ENCODE measurements at places on chromosomes 5 and 9.

DNA sequence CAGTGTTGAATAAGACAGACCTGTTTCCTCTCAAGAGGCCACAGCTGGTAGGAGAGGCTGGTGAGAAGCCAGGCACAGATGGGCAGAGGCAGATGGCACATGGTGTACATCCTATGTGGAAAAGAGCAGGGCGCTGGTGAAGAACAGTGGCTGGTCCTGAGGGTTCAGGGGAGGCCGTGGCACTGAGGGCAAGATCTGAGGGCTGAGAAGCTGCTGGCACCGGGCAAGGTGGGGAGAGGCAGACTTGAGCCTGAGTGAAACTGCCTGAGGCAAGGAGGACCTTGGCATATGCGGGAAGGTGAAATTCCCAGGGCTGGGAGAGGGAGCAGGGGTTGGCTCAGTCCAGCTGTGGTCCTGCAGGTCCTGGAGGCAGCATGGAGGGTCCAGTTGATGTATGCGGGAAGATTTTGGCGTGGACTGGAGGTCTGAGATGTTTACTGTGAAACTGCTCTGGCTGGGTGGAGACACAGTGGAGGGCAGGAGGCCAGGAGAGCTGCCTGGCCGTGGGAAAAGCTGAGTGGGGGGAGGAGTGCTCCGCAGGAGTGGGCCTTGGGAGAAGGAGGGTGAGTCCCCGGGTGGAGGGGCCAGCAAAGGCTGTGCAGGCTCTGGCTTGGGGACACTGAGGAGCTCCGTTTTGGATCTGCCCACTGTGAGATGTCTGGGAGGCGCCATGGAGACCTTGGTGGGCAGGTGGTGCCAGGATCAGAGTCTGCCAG is 2.6 kb downstream of the MAN1B1 start:
- DNase-seq, result no peak

DNA sequence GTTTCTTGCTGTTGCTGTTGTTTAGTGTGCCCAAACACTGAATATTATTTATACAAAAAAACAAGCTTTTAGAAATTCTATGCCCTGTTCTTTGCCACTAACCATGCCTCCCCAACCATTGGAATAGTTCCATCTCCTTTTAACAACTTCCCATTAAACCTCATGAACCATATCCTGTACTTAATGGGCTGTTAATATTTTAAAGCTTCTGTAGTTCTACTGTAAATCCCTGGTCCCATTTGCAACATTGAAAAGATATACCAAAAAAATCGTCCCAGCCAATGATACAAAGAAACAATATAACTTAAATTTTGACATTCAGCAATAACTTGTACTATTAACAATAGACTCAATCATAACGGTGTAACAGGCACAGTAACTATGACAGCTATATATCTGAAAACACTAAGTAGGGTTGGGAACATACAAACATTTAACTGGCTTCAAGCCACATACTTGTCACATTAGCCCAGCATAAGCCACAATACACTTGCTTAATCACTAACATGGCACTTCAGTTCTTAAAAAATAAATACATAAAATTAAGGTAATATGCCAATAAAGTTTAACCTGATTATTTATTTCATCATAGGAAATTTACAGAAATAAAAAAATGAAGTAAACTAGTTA is 86.1 kb downstream of the ADAMTS6 start:
- DNase-seq, result peak; percentile 10

DNA sequence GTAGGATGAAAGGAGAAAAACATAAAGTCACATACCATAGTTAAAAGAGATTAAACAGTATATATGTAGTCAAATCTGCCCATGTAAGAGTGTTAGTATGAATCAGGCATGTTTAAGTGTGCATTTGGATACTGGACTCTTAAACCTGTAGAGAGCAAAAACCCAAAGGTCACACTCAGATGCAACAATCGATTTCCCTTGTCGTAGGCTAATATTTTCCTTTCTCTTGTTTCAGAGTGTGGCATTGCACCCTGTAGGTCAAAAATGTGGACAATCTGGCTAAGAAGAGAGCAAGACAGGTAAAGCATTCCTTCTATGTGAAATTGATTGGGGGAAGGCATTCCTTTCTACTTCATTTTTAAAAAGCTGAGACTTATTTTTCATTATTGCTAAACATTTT is 8.9 kb downstream of the JAKMIP2 start:
- DNase-seq, result no peak

DNA sequence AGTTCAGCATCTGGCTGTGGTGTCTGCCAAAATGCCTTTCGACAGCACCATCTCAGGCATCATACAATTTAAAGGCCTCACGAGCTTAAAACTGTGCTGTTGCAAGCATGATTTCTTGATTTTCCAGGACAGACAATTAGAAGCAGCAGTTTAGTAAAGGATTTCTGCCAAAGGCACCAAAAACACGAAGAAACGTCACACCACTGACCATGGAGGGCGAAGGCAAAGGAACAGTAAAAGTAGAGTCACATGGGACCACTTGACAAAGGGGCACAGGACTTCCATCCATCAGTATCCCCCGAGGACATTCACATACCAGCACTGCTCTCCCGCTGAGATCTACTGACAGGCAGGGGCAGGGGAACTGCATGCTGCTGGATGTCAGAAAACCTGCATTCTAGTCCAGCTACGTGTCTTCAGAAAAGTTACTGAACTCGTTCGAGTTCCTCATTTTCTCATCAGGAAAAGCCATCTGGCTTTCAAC is 70.4 kb upstream of the FBXW11 start:
- peak; percentile 68 for DNase-seq

- no peak for DNase-seq
Observed at GRCh38 chr5:12272389-12272788, 368.1 kb upstream of the CTNND2 start.

DNA sequence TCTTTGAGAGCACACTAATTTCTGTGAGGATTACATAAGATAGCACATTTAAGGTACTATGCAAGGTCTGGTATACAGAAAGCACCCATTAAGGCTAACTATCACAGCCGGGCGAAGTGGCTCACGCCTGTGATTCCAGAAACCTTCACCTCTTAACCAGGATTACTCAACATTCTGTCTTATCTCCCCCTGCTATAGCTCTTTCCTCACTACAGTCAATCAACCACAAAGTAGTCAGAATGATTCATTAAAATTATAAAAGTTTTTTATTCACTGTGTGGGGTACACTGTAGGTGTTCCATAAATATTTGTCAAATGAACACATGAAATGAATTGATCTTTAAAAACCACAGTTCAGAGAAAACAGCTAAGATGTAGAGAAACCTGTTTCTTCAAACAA is 48.7 kb downstream of the CHD1 start:
- no peak for DNase-seq

DNA sequence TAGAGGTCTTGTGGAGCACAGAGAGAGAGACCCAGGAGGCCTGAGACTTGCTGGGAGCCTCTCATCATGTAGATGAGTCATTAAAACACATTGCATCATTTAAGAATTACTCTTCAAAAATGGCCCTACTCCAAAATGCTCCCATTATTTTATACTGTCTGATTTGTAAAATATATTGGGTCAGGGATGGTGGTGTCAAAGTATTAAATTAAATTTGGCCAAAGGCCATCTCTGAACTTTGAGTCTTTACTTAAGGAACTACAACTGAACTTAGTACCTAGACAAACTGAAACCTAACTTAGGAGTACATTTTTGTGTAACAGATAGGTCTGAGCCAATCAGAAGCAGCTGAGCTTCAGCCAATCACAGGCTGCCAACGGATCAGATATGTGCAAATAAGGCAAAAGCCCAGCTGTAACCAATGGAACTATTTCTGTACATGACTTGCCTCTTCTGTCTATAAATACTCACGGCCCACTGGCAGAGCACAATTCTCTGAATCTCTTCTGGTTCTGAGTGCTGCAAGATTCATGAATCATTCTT is 657.2 kb downstream of the TLE1 start:
- DNase-seq, result peak; percentile 88

DNA sequence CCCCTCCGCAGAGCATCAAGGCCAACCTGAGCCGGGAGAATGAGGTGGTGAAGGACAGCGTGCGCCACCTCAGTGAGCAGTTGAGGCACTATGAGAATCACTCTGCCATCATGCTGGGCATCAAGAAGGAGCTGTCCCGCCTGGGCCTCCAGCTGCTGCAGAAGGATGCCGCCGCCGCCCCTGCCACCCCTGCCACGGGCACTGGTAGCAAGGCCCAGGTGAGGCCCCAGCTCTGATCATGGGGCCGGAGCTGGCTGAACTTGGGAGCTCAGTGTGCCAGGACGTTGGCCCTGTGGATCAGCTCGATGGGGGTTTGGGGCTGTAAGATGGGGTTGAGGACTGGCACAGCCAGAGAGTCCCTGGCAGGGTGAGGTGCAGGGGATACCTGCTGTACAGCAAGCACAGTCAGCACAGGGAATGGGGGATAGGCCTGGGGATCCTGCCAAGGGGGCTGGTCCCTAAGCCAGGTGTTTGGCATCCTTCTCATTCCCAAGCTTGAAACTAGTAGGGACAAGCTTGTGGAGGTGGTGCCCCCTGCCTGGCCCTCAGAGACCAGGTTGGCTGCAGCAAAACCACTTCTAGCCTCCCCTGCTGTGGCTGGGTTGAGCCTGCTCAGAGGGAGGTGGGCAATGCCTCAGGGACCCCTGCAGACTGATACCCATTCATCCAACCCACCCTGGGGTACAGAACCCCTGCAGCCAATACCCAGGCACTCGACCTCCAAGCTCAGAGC is 22.5 kb downstream of the OLFML2A start:
- DNase-seq, result no peak

GRCh38 chr9:79080536-79080935 is 491.2 kb upstream of the TLE4 start:
- peak; percentile 23 for DNase-seq

DNA sequence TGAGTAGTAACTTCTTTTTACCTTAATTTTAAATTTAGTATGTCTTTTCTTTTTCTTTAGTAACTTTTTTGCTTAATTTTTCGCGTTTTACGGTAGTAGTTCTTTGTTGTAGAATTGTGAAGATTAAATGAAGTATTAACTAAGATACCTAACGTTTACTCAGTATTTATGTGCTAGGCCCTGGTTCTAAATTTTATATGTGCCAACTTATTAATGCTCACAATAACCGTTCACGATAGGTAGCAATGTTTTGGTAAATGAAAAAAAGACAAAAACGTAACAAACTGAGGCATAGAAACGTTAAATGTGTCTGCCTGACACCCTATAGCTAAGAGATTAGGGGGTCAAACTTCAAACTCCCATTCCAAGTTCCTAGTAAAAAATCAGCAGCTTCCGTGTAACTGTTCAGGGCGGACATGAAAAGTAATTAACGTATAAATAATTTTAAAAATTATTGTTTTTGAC is 1.2 kb downstream of the MRPS30 start:
- DNase-seq, result no peak

- no peak for DNase-seq
Observed at GRCh38 chr5:159405611-159406031, 75.3 kb upstream of the IL12B start.

DNA sequence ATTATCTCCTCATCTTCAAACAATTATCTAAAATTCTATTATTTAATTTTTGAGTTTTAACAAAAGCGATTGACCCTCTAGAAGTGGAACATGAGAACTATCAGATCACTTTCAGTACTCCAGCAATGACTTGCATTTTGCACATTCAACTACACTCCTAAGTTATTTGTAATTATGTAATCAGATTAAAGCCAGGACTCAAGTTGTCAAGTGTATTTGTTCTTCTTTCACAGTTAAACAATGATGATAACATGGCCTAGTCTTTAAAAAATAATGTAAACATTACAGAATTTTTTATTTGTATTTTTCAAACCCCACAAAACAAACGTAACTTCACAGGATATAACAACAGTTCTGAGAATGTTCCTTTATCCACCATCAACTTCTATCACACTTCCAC is 2148.9 kb upstream of the ACO1 start:
- DNase-seq, result no peak

GRCh38 chr5:6581090-6581489 is 51.8 kb downstream of the NSUN2 start:
- no peak for DNase-seq

DNA sequence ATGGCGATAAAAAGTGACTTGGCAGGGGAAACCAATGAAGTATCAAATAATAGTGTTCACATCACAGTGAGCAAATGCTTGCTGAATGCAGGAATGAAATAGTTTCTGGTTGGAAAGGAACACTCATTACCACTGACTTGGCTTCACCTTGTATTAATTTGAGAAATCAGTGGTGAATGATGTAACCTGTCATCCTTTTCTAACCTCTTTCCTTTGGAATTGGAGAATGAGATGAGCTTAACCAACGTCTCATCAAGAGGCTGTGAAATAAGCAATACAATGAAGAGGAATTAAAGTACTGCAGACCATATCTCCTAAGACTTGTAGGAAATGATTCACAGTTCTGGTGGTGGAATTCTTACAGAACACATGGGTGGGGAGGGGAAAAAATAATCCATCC is 192.2 kb downstream of the DMAC1 start:
- peak; percentile 60 for DNase-seq

DNA sequence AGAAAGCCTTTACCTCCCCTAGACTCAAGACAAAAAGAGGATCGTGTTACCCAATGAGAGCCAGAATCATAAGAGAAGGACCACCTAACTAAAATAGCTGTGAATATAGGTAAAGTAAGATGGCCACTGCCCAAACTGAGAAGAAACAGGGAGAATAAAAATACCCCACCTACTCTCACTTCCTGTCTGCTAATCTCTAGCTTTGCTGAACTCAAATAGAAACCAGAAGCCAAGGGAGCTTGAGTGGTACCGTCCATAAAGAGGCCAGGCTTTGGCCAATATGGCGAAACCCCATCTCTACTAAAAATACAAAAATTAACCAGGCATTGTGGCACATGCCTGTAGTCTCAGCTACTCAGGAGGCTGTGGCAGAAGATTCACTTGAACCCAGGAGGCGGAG is 123.0 kb upstream of the FST start:
- DNase-seq, result no peak

DNA sequence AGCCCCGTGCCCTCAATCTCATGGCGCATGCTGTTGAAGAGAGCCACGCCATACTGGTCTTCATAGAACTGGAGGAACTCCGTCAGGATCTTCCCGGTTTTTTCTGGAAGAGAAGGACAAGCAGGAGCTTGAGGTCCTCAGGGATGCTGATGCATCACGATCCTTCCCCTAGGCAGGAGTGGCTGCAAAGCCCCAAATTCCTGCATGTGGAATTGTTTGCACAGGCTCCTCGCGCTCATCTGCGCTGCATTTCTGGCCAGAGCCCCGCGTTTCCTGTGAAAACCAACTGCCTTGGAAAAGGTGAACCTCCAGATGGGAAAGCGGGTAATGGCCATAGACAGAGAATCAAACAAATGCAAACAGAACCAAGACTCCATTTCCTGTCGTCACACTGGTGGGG is 80.4 kb downstream of the LRSAM1 start:
- peak; percentile 47 for DNase-seq

DNA sequence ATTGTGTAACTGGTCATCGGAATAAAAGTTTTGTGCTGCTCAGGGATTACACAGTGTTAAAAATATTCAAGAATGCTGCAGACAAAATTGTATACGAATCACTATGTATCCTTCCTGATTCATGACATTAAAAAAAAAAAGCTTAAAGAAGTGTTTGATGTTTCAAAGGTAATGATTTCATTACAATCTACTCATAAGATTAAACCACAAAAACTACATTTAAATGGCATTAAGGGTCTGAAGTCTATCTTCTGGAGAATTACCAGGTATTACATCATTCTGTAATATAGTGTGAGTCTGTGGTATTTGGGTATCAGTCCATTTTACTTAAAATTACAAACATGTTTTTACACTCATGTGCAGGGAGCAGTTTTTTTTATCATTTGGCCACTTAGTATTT is 324.4 kb downstream of the NDUFS4 start:
- peak; percentile 45 for DNase-seq

Data from fibroblast of skin of right quadriceps (primary cell).